OCI-LY7 (cell line): ENCODE measurements at places on chromosomes 5 and 9. TPM values are rescaled to one million over a fixed set of nuclear protein-coding genes. Genes with fewer than 3 reads are reported as not detected.

Gene SLC36A3
- not detected in 2 replicates for total RNA-seq

Gene CDX1
- total RNA-seq: not detected in 2 replicates

Gene SOX30
- total RNA-seq: 0.13 and 0.29 TPM in 2 replicates

Gene OMD
- total RNA-seq: not detected in 2 replicates

Gene SHOC1
- total RNA-seq: not detected in 2 replicates

Gene C9orf43
- total RNA-seq: 1.8 and 2.9 TPM in 2 replicates

Gene IFNA14
- not detected in 2 replicates for total RNA-seq

DNA sequence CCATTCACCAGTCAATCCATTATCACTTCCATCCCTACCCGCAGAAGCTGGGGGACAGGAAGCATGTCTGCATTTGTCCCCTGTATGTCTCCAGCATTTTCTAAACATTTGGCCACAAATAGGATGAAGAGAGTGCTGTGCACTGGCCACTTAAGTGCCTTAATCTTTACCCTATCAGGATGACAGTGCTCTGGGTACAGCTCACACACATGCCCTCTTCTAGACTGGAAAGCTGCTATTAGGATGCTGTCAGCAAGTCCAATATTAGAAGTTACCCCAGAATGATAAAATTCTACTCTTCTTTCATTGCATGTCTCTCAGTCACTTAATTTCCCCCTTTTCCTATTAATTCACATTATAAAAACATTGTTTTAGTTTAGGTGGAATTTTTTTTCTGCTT, 168.4 kb downstream of the RASEF start:
- no peak for DNase-seq

GRCh38 chr5:6082685-6083084, 295.7 kb downstream of the MED10 start:
- no peak for DNase-seq

- DNase-seq: no peak
Measured at GRCh38 chr5:38060354-38060753, 198.0 kb upstream of the EGFLAM start.

DNA sequence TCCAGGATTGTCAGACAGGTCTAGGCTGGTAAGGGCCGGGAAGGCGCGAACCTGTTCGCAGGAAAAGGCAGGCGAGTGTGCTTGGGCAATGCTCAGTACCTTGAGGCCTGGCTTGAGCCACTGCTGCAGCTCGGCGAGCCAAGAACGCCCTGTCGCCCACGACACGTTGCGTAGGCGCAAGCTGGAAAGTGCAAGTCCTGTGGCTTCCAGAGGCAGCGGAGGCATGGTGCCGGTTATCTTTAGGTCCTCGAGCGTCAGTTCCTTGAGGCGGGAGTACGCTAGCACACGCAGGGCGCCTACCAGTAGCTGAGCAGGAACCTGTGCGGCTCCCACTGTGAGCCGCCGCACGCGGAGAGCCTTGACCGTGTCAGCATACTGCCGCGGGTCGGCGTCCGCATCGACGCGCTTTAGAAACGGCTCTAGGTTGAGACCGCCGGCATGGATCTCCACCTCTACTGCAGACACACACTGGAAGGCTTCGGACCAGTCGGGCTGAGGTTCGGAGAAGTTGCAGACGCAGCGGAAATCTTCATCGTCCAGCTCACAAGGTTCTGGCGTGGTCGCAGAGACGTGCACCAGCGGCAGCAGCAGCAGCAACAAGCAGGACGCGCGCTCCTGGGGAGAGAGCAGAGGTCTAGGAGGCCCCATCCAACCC, 482 bp downstream of the CD14 start:
- no peak for DNase-seq

- no peak for DNase-seq
Measured at GRCh38 chr5:74952406-74952805, 86.2 kb upstream of the FAM169A start.

GRCh38 chr5:174292348-174292747, 246.8 kb downstream of the NSG2 start:
- DNase-seq: no peak

DNA sequence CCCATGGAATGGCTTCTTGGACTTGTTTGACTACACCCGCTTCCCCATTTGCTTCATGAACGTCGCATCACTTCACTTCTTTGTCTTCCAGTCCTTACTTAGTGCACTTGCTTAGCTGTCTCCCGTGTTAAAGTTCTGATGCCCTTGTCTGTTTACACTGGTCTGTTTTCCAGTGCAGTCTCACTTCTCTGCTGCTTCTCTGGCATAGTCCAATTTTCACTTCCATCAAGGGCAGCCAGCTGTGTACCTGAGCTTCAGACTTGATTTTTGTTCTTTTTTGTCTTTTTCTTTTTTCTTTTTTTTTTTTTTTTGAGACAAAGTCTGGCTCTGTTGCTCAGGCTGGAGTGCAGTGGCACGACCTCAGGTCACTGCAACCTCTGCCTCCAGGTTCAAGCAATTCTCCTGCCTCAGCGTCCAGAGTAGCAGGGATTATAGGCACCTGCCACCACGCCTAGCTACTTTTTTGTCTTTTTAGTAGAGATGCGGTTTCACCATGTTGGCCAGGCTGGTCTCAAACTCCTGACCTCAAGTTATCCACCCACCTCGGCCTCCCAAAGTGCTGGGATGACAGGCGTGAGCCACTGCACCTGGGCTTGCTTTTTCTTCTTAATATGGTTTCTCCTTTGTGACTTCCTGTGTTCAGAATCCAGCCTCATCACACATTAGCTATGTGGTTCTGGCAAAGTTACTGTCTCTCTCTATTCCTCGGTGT, 75.4 kb downstream of the LRRC70 start:
- DNase-seq: no peak

DNA sequence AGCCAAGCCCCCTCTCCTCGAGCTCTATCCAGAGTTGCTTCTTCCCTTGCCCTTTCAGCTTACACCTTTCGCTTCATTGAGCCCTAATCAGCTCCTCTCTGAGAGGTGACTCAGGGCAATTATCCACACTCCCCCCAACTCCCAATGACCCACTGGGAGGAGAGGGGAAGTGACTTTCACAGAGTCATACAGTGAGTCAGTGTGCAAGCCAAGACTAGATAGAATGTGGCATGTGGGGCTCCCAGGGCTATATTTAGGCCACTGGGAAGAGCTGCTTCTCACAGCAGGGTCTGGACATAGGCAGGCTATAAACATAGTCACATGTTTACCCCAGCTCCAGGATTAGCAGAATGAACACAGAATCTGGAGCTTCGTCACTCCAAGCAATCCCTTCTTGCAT, 57.4 kb downstream of the NRG2 start:
- no peak for DNase-seq

DNA sequence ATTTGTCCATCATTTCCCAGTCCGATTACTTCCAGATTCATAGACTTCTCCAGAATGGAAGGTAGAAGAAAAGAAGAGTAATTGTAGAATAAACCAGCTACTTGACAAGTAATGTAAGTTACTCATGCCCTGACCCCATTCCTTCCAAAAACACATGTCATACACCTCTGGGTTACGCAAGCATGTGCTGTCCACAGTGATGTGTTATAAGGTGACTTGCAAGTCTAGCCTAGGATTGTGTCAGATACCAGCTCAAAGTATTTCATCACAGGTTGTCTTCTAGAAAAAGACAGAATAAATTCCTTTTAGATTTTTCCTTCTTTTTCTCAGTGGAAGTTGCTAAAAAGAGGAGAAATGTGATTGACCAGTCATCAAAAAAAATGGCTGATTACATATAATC, 8.0 kb upstream of the TLR4 start:
- DNase-seq: no peak

DNA sequence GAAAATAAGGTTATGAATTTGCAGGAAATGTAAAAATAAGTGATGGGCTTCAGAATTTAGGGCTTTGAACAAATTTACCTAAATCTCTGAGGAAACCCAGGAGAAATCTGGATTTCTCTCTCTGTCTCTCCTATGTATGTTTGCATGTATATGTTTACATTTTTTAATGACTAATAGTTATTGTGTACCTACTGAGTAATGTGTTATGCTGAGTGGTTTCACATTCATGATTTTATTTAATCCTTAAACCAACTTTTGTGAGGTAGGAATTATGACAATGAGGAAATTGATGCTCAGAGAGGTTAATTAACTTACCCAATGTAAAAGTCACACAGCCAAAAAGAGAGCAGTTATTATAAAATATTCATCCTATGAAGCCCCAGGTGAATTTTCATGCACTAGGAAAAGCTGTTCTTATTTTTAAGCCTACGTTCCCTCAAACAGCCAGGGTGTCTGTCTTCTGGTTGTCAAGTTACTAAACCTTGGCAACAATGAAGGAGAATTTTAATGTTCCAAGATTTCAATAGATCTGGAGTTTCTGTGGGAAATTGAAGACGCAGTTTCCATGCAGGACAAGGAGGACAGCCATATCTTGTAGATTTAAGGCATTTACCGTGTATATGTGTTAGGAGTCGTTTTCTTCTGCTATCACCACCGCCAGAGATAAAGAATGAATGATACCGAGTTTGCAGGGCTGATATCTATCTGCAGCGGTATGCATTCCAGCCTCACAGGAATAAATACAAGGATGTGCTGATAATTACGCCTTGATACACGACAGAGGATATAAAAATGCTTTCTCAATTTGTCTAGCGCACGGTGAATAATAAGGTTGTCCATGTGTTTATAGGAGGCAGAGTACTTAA, 484.8 kb downstream of the ZSWIM6 start:
- DNase-seq: no peak

DNA sequence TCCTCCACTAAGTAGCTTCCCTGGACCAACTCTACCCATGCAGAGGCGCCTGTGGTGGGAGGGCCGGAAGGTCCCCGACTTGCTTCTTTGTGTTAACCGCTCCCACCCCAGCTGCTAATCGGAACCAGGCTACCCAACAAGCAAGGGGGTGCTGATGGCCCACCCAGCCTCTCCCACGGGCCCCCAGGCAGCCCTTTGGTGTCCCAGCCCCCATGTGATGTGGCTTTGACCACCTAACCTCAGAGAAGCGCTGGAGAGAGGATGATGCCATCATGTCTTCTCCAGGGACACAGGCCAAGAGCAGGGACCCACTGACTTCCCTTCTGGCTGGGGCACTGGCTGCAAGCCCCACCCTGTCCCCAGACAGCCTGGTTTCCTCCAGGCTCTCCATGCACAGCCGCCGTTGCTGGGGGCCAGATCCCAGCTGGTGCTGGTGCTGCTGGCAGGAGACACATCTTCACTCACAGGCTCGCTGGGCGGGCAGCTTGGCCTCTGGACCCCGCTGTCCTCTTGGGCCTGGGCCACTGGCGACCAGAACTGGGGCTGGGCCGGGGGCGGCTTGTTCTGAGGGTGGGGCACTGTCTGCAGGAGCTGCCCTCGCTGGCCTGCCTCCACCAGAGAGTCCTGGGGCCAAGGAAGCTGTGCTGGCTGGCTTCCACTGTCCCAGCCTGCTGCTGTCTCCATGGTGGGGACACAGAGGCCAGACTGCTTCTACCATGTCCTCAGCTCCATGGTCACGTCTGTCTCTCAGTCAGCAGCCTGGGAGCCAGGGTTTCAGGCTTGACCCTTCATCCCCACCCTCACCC, 27.8 kb downstream of the LAMC3 start:
- no peak for DNase-seq
